ENCODE measurements at places on chromosomes 12 and 14.
A peak's percentile ranks its signal among the peaks of the same experiment; 100 is the strongest.

DNA sequence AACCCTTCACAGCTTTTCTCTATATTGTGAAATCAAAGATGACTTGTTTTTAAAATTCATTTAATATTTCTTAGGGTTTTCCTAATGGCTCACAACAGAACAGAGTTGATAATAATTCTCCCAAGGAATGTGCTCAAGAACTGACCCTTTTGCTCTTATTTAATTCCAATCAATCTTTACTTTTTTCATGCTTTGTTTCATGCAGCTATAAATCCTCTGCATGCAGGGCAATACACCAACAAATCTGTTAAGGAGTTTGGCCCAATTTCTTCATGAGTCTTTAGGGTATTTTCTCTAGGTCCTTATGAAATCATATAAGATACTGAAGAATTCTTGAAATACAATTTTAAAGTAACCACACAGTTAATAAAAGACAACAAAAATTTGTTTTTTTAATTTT lies 264.2 kb downstream of the SLC6A15 start:
- DNase-seq, result no peak

GRCh38 chr14:64196056-64196455 lies 98.1 kb downstream of the ESR2 start:
- DNase-seq, result no peak

DNA sequence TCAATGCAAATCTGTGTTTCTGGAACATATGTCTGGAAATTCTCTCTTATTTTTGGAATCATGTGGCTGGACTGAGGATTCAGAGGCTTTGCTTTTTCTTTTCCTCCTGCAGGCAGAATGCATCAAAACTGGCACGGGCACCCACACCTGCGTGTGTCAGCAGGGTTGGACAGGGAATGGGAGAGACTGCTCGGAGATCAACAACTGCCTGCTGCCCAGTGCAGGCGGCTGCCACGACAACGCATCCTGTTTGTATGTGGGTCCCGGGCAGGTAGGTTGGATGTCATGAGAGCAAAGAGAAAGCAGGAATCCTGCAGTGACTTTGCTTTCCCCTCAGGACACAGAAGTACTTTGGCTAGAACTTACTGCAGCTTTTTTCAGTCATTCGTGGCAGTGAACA lies 90.3 kb downstream of the STAB2 start:
- no peak for DNase-seq

- peak; percentile 63 for DNase-seq
These were observed 3.8 kb upstream of the SDSL start for GRCh38 chr12:113418213-113418879.

- peak; percentile 8 for DNase-seq
These were observed 22.6 kb downstream of the IFNG-AS1 start for GRCh38 chr12:68011882-68012207.

GRCh38 chr12:26633591-26634210 lies 199.3 kb downstream of the ITPR2 start:
- peak; percentile 71 for DNase-seq

- DNase-seq, result no peak
These were observed 845.7 kb upstream of the USP15 start for GRCh38 chr12:61414470-61414869.

DNA sequence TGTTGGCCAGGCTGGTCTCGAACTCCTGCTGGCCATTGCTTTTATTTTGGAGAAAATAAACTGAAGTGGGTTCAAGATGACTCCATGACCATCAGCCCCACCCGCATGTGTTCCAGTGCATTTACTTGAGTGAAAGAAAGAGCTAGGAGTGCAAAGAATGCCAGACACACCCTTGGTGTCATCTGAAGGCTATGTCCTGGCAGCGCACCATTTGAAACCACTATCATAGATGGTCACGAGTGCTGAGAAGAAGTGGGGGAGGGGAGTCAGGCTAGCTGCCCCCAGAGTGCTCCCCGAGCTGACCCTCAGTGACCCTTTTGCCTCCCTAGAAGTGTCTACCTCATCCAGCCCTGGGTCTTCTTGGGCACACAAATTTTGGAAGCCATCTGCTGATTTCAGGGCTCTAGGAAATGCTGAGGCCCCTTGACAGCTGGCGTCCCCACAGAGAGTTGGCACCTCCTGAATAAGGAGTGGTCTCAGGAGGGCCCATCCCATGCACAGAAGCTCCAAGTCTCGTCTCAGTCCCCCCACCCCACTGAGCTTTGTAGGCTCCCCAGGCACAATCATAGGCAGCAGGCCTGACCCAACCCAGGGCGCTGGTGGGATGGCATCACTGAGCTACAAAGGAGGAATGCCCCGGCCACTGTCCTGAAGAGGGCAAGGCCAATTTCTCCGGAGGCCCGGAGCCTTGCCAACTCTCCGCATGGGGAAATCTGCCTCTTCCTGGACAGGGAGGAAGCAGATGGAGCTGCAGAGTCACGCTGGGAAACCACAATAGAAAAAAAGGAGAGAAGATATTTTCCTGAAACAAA lies 28.0 kb downstream of the PXN start:
- DNase-seq, result peak; percentile 83

DNA sequence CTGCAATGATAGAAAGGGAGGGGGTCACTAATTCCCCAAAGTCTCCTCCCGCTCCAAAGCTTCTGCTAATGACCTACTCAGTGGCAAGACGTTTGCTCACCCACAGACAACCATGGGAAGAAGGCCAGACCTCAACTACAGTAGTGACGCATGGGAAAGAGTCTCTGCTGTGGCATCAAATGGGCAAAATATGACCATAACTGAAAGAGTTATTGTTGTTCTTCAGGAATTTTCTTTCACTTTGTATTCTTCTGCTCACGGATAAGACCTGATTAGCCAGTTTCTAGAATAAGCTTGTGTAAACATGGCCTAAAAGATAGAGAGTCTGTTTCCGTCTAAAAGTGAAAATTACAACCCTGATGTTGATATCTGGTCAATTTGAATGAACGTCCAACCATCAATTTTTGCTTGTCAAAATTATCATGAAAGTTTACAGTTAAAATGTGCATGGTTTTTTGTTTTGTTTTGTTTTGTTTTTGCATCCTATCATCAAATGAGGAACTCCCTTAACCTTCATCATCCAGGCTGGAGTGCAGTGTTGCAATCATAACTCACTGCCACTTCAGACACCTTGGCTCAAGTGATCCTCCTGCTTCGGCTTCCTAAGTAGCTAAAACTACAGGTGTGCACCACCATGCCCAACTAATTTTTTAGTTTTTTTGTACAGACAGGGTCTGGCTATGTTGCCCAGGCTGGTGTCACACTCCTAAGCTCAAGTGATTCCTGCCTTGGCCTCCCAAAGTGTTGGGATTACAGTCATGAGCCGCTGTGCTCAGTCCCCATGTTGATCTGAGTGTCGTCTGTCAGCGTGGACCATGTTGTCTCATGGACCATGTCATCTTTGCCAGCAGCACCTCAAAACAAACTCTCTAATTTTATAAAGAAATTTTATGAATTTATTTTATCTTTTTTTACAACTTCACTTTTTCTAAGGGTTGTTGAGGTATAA lies 7.0 kb downstream of the KRT6B start:
- no peak for DNase-seq

GRCh38 chr14:54529811-54530210 lies 20.1 kb downstream of the CGRRF1 start:
- DNase-seq, result peak; percentile 74

DNA sequence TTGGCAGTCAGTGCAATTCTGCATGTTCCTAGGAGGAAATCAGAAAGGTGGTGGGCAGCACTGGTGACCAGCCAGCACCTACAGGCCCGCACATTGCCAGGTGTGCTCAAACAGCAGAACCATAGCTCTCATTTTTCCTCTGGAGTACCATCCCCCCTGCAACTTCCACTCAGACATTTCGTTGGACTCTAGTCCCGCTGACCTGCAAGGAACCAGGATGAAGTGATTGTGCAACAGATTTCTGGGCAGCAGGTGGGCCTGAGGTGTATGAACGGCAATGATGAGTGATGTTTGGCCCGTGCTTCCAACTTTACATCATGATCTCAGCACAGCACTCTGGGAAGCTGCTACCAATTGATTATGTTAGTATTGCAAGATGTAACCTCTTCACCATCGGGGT lies 129.9 kb downstream of the NTF3 start:
- no peak for DNase-seq

DNA sequence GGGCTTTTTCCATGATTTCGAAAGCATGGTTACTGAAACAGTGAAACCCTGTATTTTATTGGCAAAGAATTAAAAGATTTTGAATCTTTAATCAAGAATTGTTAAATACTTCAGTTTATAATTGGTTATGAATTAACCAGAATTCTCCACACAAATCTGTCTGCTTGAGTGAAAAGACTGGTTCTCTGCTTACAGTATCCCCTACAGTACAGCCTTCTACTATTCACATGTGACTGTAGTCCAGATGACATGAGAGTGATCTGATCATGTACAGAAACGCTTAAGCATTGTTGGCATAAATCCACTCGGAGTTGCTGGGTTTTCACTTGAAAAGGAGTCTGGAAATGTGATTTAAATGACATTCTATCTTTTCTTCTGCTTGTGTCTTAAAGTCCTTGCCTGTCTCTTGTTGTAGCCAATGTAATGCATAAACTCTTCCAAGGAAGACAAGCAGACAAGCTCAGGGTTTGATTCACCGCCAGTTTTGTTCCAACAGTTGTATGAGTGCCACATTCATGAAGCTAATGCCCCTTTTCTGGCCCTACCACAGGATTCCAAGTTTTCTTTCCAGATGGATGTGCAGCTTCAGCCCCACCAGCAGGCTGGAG lies 222.0 kb upstream of the LRIG3 start:
- no peak for DNase-seq

- DNase-seq, result peak; percentile 19
These were observed 67.6 kb upstream of the GNG2 start for GRCh38 chr14:51792809-51793208.

- no peak for DNase-seq
These were observed 138.8 kb upstream of the MAP1LC3B2 start for GRCh38 chr12:116420227-116420880.

GRCh38 chr12:76183459-76184186 lies 99.1 kb upstream of the NAP1L1 start:
- peak; percentile 99 for DNase-seq

- peak; percentile 69 for DNase-seq
These were observed 266.6 kb upstream of the FAR2 start for GRCh38 chr12:28882444-28882843.

DNA sequence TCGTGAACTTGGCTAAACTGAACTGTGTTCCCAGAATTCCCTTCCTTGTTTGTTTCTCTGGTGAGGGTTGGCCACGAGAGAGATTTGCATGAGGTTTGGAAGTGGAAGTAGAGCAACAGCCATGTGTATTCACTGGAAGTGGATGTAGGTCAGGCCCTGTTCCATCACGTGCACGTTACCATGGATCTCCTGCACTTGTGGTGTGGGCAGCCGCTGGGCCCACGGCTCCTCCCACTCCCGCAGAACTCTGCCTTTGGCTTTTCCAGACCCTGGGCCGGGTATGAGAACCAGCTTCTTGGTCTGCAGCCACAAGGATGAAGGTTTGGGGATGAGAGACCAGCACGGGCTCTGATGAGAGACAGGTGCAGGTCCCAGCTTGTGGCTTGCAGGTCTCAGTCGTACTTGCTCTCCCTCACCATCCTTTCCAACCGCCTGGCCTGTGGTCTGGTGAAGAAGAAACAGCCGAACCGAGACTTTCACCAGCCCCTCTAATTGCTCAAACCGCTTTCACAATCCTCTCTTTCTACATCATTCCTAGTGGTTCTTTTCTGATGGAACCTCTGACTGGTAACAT lies 94.9 kb downstream of the DUSP16 start:
- DNase-seq, result no peak

DNA sequence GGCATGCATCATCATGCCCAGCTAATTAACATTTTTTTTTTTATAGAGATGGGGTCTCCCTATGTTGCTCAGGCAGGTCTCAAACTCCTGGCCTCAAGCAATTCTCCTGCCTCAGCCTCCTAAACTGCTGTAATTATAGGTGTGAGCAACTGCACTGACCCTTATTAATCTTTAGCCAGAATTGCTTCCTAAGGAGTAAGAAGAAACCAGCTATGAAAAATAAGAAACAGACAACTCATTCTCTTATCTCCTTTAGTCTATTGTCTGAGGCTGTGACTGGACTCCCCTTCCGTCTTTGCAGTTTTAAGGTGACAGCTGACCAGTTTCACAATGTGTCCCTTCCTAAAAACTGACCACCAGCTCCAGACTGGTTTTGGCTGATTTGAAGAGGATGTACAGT lies 52.4 kb downstream of the EMP1 start:
- DNase-seq, result peak; percentile 28

DNA sequence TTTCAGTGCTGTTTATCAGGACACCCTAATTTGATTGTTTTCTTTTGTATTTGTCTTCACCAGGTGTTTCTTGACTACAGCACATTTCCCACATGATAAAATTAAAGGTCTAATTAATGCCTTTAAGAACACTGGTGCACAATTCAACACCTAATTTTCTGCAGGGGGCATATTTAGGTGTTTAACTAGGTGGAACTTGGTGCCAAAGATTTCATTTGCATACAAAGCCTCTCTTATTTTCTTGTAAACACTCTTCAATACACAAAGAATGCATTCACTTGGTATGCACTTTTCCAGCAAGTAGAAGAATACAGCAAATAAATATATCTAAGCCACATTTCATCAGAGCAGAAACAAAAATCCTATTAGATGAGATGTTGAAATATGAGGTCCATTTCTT lies 646.2 kb upstream of the FOXG1 start:
- DNase-seq, result no peak

DNA sequence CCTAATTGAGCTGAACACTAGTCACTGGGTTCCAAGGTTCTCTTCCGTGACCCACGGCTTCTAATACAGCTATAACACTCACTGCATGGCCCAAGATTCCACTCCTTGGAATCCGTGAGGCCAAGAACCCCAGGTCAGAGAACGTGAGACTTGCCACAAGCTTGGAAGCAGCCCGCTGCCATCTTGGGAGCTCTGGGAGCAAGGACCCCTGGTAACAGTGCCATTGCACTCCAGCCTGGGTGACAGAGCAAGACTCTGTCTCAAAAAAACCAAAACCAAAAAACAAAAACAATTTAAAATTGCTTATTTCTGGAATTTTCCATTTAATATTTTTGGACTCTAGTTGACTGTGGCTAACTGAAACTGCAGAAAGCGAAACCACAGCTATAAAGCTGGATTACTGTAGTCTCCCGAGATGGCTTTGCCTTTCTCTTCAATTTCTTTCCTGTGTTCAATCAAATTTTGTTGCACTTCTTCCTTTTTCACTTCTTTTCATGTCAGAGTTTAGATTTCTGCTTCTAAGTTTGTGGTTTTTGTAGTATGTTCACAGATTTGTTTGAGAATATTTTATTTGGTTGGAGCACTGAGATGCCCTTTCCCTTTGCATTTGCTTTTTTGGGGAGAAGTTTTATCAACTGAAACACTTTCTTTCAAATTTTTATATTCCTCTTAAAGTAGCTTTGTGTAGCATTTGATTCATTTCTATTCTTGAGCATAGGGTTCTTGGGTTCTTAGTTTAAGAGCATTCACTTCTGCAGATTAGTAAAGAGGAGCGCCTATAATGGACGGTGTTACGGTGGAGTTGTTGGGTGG lies 44.6 kb downstream of the DDHD1 start:
- no peak for DNase-seq

GRCh38 chr12:70241845-70242244 lies 1.4 kb upstream of the CNOT2 start:
- no peak for DNase-seq

GRCh38 chr14:91373591-91374254 lies 43.9 kb downstream of the CCDC88C start:
- no peak for DNase-seq

Data from fibroblast of pulmonary artery (primary cell).